ENCODE measurements at places on chromosomes 4 and X.

DNA sequence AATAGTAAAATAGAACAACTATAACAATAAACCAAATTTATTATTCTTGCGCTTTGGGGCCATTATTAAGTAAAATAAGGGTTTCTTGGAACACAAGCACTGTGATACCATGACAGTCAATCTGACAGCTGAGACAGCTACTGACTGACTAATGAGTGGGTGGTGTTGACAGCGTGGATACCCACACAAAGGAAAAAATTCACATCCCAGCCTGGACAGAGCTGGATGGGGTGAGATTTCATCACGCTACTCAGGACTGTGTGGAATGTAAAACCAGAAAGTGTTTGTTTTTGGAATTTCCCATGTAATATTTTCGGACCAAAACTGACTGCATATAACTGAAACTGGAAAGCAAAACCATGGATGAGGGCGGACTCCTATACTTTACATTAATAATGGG, 48.8 kb downstream of the IGFBP7 start:
- H3K4me3 ChIP-seq: no peak overlapping the region
- H3K4me1 ChIP-seq: peaks cover 2% of the 10 kb centered on the region
- peaks cover 13% of the 10 kb centered on the region for H3K27me3 ChIP-seq
- H3K27ac ChIP-seq: no peak overlapping the region

DNA sequence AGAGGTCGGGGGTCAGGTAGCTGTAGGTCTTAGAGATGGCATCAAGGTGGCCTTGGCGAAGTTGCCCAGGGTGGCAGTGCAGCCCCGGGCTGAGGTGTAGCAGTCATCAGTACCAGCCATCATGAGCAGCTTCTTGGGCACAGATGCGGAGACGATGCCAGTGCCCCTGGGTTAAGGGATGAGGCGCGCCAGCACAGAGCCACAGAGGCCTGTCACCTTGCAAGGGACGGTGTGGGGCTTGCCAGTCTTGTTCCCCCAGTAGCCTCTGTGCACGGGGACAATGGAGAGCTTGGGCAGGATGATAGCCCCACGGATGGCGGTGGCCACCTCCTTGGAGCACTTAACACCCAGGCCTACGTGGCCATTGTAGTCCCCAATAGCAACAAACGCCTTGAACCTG, 750.7 kb upstream of the PABPC4L start:
- no peak for DNase-seq
- H3K4me3 ChIP-seq: no peak overlapping the region
- no peaks in the 10 kb centered on the region for H3K4me1 ChIP-seq
- no peaks in the 10 kb centered on the region for H3K27me3 ChIP-seq

- no peak overlapping the region for H3K27ac ChIP-seq
- no peaks in the 10 kb centered on the region for H3K4me1 ChIP-seq
- H3K4me3 ChIP-seq: no peak overlapping the region
- peaks cover 2% of the 10 kb centered on the region for H3K36me3 ChIP-seq
Observed at GRCh38 chrX:1321674-1322073, 14.9 kb upstream of the IL3RA start.

DNA sequence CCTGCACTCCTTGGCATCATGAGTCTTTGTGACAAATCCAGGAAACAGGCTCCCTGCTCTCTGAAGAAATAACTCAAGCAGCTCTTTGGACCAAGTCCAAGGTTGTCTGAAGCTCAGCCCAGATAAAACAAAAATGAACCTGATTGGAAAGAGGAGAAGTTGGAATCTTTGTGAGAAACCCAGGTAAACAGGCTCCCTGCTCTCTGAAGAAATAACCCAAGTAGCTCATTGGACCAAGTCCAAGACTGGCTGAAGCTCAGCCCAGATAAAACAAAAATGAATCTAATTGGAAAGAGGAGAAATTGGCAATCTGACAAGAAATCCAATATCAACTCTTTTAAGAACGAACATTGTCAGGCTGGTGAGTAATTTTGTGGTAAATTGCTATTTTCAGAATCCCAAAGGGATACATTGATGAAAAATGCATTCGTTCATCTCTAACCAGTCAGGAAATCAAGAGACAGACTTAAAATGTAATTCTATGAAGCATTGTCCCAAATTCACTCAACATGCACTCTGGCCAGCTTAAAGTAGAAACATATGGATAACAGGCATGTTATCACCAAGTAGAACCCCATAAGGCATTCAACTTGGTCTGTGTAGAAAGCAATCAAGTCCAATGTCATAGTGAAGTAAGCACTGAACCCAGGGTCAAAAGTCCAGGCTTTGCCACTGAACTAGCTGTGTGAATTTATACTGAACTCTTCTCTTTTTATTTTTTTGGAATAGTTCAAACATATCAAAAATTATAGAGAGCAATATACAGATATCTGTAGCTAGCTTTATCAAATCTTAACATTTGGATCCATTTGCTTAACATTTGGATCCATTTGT, 16.8 kb upstream of the NFXL1 start:
- no peak for DNase-seq
- no peak overlapping the region for H3K27ac ChIP-seq
- H3K4me1 ChIP-seq: peaks cover 16% of the 10 kb centered on the region
- peaks cover 6% of the 10 kb centered on the region for H3K27me3 ChIP-seq

GRCh38 chrX:155071694-155072280, 479 bp downstream of the BRCC3 start:
- H3K27me3 ChIP-seq: no peaks in the 10 kb centered on the region
- peak overlapping the region; percentile 90 for H3K4me3 ChIP-seq
- H3K4me1 ChIP-seq: peaks cover 29% of the 10 kb centered on the region
- H3K36me3 ChIP-seq: peaks cover 17% of the 10 kb centered on the region
- peak overlapping the region; percentile 93 for H3K27ac ChIP-seq

- no peaks in the 10 kb centered on the region for H3K27me3 ChIP-seq
- no peak for DNase-seq
- H3K27ac ChIP-seq: no peak overlapping the region
- no peak overlapping the region for H3K4me3 ChIP-seq
Observed at GRCh38 chr4:107648178-107648991, 71.6 kb downstream of the PAPSS1 start.

DNA sequence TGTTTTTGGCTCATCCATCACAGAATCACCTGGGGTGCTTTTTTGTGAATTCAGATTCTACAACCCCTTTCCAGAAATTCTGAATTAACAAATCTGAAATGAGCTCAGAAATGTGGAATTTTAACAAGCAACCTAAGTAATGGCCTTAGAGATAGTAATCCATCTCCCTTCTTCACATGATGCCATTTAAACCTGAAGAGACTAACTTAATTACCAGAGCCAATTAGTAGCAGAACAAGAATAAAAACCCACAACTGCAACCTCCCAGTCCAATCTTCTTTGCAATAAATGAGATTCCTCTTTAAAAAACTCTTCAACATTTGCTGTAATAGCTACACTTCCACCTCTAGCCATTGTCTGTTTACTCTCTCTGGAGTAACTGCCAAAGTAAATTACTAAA, 69.7 kb downstream of the ARAP2 start:
- no peak for DNase-seq
- H3K36me3 ChIP-seq: peaks cover 27% of the 10 kb centered on the region
- peak overlapping the region; percentile 3 for H3K27ac ChIP-seq
- no peak overlapping the region for H3K4me3 ChIP-seq
- no peaks in the 10 kb centered on the region for H3K27me3 ChIP-seq

GRCh38 chr4:158829254-158829653, 60.4 kb downstream of the FNIP2 start:
- no peak overlapping the region for H3K27ac ChIP-seq
- no peak for DNase-seq
- no peak overlapping the region for H3K4me3 ChIP-seq
- H3K27me3 ChIP-seq: peaks cover 24% of the 10 kb centered on the region
- H3K36me3 ChIP-seq: no peaks in the 10 kb centered on the region

DNA sequence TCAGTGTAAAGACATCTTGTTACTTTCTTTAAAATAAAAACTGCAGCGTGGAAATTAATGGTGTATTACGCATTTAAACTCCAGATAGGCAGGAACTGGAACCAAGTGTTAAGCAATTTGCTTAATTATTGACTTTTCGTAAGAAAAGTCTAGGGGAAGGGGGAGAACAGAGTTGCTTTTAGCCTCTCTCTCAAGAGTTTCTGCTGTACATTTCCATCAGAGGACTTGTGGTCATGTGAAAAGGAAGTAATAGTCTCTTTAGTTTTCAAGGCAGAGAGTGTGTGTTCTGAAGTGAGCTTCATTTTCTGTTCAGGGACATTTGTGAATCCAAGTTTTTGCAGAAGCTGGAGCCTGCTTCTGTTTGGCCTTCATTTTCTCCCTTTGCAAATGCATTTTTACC, 127.2 kb downstream of the UBE2K start:
- no peak overlapping the region for H3K27ac ChIP-seq
- no peaks in the 10 kb centered on the region for H3K4me1 ChIP-seq

DNA sequence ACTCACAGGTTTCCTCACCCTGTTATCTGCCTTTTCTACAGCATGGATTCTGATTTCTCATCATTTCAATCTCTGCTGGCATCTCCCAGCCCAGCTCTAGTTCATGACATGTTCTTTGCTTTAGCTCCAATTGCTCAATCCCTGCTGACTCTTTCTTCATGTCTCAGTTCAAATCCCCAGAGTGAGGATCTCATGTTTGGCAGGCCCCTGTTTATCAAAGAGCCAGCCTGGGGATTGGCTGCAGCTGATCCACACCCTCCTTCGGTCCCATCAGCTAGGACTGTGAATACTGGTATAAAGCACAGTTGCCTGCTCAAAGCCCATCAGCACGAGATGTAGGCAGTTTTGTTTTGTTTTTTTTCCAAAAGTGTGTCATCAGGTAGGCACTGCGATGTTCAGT, 14.4 kb upstream of the CC2D2A start:
- peaks cover 2% of the 10 kb centered on the region for H3K27me3 ChIP-seq
- no peak for DNase-seq

DNA sequence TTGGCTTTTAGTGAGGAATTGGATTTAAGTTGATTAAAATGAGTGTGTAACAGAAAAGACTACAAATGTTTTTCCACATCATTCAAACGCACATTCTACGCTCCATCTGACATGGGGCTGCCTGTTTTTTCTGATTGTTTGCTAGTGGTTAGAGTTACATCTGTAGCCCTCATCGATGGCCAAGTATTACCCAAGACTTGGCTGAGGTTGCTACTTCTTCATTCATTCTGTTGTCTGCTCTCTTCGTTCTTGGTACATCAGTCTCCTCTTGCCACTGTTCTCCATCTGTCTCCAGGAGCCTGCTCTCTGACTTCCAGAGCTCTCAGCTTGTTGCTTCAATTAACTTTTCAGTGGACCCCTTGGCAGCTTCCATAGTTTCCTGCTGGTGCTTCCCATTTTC, 1844.6 kb upstream of the TENM3 start:
- no peaks in the 10 kb centered on the region for H3K4me1 ChIP-seq
- H3K4me3 ChIP-seq: no peak overlapping the region
- H3K27me3 ChIP-seq: no peaks in the 10 kb centered on the region
- no peak for DNase-seq
- no peak overlapping the region for H3K27ac ChIP-seq
- no peaks in the 10 kb centered on the region for H3K36me3 ChIP-seq

DNA sequence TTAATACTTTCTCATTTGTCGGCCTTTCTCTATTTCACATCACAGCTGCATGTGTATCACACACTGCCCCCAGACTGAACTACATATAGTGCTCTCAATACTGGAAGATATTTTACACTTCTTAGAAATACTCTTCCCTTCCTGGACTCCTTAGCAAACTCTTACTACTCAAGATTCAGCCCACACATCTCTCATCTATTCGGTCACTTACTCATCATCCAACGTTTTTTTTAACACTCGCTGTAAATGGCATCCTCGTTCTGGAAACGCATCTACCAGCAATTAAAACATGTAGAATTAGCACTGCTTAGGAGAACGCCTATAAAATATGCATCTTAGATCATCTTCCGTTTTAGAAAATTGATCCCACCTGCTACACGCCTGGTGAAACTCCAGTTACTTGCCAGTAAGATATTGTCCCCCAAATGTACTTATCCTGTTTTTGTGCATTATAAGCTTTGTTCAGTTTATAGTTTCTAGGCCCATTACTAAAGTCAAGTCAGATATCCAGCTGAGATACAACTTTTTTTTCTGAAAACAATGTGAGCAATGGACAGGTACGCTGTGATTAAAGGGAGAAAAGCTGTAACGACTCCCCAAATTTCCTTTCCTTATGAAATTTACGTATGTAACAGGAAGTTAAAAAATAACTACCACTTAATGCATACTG, 1.0 kb downstream of the LRP2BP start:
- no peaks in the 10 kb centered on the region for H3K27me3 ChIP-seq
- no peak for DNase-seq
- peak overlapping the region; percentile 27 for H3K4me3 ChIP-seq
- peaks cover 17% of the 10 kb centered on the region for H3K4me1 ChIP-seq
- no peaks in the 10 kb centered on the region for H3K36me3 ChIP-seq
- H3K27ac ChIP-seq: peak overlapping the region; percentile 99

GRCh38 chr4:125744891-125745364, 430.2 kb downstream of the FAT4 start:
- H3K4me3 ChIP-seq: no peak overlapping the region
- DNase-seq: no peak
- no peaks in the 10 kb centered on the region for H3K27me3 ChIP-seq
- no peaks in the 10 kb centered on the region for H3K4me1 ChIP-seq
- H3K27ac ChIP-seq: no peak overlapping the region
- H3K36me3 ChIP-seq: no peaks in the 10 kb centered on the region

- no peak for DNase-seq
- no peaks in the 10 kb centered on the region for H3K36me3 ChIP-seq
- H3K4me3 ChIP-seq: no peak overlapping the region
- H3K27ac ChIP-seq: no peak overlapping the region
Observed at GRCh38 chrX:31012509-31013025, 59.3 kb downstream of the FTHL17 start.

DNA sequence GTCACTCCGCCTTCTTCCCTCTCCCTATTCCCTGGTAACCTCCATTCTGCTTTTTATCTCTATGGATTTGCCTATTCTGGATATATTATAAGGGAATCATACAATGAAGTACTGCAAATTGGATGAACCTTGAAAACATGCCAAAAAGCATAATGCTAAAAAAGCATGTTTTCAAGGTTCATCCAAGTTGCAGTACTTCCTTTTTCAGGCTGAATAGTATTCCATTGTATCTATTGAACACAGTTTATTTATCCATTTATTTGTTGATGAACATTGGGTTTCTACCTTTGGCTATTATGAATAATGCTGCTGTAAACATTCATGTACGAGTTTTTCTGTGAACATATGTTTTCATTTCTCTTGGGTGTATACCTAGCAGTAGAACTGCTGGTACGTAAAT, 9.2 kb downstream of the SAP30 start:
- H3K4me1 ChIP-seq: no peaks in the 10 kb centered on the region
- no peaks in the 10 kb centered on the region for H3K27me3 ChIP-seq
- H3K27ac ChIP-seq: no peak overlapping the region

DNA sequence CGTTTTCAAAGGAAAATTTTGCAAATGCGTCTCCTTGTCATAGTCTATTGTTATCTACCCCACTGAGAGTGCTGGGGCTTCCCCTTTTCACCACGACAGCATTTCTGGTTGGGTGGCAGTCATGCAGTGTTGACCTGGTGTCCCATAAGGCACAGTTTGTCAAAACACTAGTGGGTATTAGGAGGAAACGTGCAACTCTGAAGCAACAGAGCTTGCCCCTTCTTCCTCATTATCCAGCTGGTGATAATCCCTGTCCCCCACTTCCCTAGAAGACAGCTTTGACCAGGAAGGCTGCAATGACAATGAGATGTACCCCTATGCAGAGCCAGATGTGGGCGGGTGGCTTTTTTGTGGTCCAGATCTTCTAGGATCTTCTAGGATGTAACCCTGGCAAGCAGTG, 1.8 kb downstream of the TBC1D1 start:
- peak overlapping the region; percentile 95 for H3K27ac ChIP-seq
- H3K27me3 ChIP-seq: no peaks in the 10 kb centered on the region
- DNase-seq: peak; percentile 31
- H3K4me3 ChIP-seq: peak overlapping the region; percentile 90

- H3K27me3 ChIP-seq: no peaks in the 10 kb centered on the region
- DNase-seq: no peak
- no peak overlapping the region for H3K27ac ChIP-seq
Observed at GRCh38 chr4:177770776-177771175, 328.5 kb upstream of the AGA start.

Data from memory B cell (primary cell).